Activated CD4-positive, alpha-beta T cell treated with anti-CD3 and anti-CD28 coated beads, Interleukin-2, amount 10 ng/mL, durations not matched to agents 7 days and 5 days (primary cell): ENCODE measurements at places on chromosomes 3 and 15. TPM values are rescaled to one million over a fixed set of nuclear protein-coding genes. Genes with fewer than 3 reads are reported as not detected.

DNA sequence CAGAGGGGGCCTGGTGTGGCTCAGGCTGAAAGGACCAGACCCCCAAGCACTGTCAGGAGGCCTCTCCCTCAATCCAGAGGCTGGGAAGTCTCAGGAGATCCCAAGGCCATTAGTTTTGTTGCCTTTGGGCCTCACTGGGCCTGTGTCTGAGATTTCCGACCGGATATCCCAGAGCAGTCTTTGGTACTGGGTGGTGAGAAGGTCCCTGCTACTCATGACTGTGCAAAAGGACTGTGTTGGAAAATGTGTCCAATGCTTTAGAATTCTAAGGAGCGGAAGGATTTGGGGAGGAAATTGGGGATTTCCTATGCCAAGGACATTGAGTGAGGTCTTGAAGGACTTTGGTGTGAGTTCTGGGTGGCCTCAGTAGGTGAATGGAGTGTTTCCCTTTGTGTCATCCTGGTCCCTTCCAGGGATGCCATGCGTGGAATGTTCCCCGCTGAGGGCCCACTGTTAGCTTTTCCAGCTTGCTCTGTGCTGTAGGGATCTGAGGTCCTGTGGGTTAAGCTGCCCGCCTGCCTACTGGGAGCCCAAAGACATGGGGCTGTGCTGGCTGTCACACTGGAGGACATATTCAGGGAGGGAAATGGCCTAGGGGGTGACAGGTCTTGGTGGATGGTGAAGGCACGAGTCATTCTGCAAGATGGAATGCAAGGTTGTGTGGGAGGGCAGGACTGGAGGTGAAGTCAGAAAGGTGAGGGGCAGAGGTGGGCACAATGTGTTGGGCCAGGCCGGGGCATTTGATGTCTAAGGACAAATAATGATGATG is 16.4 kb downstream of the SMAD6 start:
- H3K27me3 ChIP-seq, result peaks cover 12% of the 10 kb centered on the region
- H3K27ac ChIP-seq, result no peak overlapping the region
- DNase-seq, result no peak

- DNase-seq, result no peak
- no peak overlapping the region for H3K27ac ChIP-seq
- H3K27me3 ChIP-seq, result peaks cover 8% of the 10 kb centered on the region
- H3K4me3 ChIP-seq, result no peak overlapping the region
- H3K36me3 ChIP-seq, result no peaks in the 10 kb centered on the region
These were observed 353.9 kb upstream of the ROPN1 start for GRCh38 chr3:124345845-124346244.

DNA sequence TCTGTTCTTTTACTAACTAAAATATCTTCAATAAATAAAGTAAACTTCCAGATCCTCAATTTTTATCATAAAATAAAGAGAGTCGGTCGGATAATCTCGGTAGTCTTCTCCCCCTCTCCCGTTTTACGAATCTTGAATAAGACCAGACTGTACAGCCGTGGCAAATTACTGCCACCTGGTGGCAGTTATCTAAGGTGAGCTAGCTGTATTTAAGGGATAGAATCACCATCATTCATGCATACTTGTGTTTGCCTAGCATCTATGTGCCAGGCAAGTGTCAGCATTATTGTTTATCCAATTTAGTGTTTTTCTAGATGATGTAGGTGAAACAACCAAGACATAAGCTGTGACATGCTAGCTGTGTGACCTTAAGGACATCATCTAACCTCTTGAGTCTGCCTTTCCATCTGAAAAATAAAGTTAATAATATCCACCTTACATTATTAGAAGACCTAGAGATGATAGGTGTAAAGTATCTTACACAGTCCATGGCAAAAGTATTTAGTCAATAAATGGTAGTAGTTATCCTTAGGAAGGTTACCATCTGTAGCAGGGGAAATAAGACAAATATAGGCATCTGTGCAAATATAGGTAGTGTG is 21.3 kb downstream of the DUT start:
- no peaks in the 10 kb centered on the region for H3K36me3 ChIP-seq
- H3K27me3 ChIP-seq, result peaks cover 7% of the 10 kb centered on the region
- H3K4me3 ChIP-seq, result no peak overlapping the region
- DNase-seq, result peak; percentile 68

- no peak for DNase-seq
- peaks cover 28% of the 10 kb centered on the region for H3K4me1 ChIP-seq
- H3K4me3 ChIP-seq, result no peak overlapping the region
- no peaks in the 10 kb centered on the region for H3K27me3 ChIP-seq
- peaks cover 2% of the 10 kb centered on the region for H3K36me3 ChIP-seq
These were observed 24.4 kb upstream of the RAP2B start for GRCh38 chr3:153137626-153138025.

DNA sequence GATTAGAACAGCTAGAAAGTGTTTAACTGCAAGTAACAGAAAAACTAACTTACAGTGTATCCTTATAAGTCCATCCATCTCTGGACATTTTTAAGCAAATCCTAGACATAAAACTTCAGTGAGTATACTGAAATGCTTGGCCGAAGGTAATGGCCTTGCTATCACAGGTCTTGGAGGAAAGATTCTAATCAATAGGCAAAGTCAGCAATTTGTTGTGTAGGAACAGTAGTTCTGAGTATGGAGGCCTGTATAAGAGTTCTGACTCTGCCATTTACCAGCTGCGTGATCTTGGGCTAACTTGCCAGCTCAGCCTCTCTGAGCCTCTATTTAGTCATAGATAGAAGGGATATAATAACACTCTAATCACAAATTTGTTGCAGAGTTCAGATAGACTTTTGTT is 328.1 kb downstream of the IL20RB start:
- no peak for DNase-seq
- H3K27ac ChIP-seq, result no peak overlapping the region
- peaks cover 2% of the 10 kb centered on the region for H3K27me3 ChIP-seq
- no peaks in the 10 kb centered on the region for H3K36me3 ChIP-seq
- H3K4me3 ChIP-seq, result no peak overlapping the region

DNA sequence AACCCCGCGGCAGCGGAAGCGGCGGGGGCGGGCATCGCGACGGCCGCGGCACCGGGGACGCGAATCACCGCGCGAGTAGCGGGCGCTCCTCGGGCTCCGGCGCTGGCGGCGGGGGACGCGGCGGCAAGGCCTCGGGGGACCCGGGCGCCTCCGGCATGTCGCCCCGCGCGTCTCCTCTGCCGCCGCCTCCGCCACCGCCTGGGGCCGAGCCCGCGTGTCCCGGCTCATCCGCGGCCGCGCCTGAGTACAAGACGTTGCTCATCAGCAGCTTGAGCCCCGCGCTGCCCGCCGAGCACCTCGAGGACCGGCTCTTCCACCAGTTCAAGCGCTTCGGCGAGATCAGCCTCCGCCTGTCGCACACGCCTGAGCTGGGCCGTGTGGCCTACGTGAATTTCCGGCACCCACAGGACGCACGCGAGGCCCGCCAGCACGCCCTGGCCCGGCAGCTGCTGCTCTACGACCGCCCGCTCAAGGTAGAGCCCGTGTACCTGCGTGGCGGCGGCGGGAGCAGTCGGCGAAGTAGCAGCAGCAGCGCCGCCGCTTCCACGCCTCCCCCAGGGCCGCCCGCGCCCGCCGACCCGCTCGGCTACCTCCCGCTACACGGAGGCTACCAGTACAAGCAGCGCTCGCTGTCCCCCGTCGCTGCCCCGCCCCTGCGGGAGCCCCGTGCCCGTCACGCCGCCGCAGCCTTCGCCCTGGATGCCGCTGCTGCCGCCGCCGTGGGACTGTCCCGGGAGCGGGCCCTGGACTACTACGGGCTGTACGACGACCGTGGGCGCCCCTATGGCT is 675 bp downstream of the RBM15B start:
- DNase-seq, result peak; percentile 54
- H3K4me3 ChIP-seq, result peak overlapping the region; percentile 83
- peaks cover 77% of the 10 kb centered on the region for H3K4me1 ChIP-seq
- H3K36me3 ChIP-seq, result peaks cover 49% of the 10 kb centered on the region

DNA sequence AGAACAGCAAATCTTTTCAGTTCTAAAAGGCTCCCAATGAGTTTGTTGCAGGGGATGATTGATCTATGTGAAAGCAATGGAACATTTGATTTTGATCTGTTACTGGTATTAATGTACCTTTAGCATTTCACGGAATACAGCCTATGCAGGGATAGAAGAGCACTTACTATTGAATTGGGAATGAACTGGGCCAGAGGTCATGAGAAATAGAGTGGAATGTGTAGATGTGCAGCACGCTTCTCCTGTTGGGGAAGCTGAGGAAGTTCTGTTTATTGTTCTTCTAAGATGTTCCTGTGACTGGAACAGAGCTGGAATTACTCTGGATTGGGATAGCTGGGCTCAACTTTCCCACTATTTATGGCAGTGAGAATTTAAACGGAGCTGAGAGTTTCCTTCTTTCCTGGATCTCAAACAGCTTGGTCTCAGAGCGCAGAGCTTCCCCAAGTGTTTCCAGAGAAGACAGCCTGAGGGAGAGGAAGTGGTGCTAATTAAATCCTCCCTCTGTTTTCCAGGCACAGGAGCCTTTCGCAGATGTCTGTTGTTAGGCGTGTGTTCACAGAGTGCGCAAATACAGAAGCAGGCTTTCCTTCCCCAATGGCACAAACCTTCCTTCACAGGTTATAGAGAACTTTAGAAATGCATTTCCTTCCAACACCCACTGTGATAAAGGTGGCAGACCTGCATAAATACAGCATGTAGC is 32.5 kb downstream of the TPRG1 start:
- no peaks in the 10 kb centered on the region for H3K36me3 ChIP-seq
- DNase-seq, result no peak
- no peaks in the 10 kb centered on the region for H3K4me1 ChIP-seq
- no peak overlapping the region for H3K27ac ChIP-seq

DNA sequence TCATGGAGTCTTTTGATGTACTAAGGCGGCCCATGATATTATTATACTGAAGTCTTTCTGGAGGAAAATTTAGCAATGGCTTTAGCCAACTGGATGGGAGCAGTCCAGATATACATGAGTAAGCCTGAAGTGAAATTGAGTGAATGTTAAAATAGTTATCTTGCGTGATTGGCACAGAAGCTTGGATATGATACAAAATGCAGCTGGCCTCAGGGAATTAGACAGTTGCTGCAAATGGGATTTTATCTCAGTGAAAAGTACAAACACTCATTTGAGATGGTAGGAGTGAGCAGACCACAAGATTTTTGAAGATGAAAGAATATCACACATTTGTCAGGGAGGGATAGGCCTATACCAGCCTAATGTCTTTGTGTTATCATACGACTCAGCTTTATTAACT is 8.9 kb downstream of the LMOD3 start:
- no peak for DNase-seq
- H3K4me3 ChIP-seq, result no peak overlapping the region
- H3K27me3 ChIP-seq, result no peaks in the 10 kb centered on the region
- H3K27ac ChIP-seq, result no peak overlapping the region
- no peaks in the 10 kb centered on the region for H3K4me1 ChIP-seq

GRCh38 chr3:33926998-33927605 is 128.7 kb downstream of the PDCD6IP start:
- no peak for DNase-seq
- no peak overlapping the region for H3K4me3 ChIP-seq
- peaks cover 3% of the 10 kb centered on the region for H3K27me3 ChIP-seq
- H3K4me1 ChIP-seq, result no peaks in the 10 kb centered on the region
- H3K27ac ChIP-seq, result no peak overlapping the region

GRCh38 chr3:106144030-106144429 is 275.2 kb upstream of the CBLB start:
- H3K36me3 ChIP-seq, result peaks cover 16% of the 10 kb centered on the region
- no peaks in the 10 kb centered on the region for H3K27me3 ChIP-seq
- no peak overlapping the region for H3K4me3 ChIP-seq
- no peak for DNase-seq
- no peak overlapping the region for H3K27ac ChIP-seq

DNA sequence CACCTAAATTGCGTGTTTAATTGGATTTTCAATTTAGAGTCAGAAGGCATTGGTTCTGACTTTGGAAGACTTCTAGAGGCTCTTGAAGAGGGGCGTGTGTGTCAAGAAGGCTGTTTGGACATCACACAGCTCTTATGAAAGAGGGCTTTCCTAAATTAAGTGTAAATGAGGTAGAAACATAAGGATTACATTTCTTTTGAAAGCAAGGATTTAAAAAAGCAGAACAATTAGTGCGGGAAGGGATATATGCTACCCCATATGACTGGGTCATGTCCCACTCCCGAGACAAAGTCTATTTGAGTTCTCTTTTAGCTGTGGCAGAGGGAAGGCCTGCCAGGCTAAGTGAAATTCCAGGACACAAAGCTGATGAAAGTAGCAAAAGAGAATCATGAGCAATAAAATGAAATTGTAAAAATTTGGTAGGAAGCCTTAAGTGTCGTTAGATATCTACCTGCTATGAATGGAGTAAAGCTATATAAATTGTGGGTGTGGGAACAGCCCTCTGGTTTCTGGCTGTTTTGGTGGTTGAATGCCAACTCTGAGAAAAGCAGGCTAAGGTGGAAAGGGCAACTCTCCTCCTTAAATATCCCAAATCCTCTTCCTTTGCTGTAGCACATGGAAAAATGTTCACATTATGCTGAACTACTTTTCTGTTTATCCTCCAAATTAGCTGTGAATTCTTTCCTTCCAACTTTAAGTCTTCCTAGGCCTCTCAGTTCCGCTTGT is 100.6 kb upstream of the TSC22D2 start:
- H3K4me3 ChIP-seq, result no peak overlapping the region
- DNase-seq, result no peak
- H3K4me1 ChIP-seq, result no peaks in the 10 kb centered on the region
- H3K36me3 ChIP-seq, result no peaks in the 10 kb centered on the region
- H3K27ac ChIP-seq, result no peak overlapping the region
- H3K27me3 ChIP-seq, result peaks cover 26% of the 10 kb centered on the region

- H3K27ac ChIP-seq, result no peak overlapping the region
- H3K27me3 ChIP-seq, result no peaks in the 10 kb centered on the region
- no peak overlapping the region for H3K4me3 ChIP-seq
- H3K36me3 ChIP-seq, result no peaks in the 10 kb centered on the region
- H3K4me1 ChIP-seq, result no peaks in the 10 kb centered on the region
These were observed 187.7 kb downstream of the THSD4 start for GRCh38 chr15:71302861-71303410.

GRCh38 chr15:52224211-52224610 is 33.0 kb upstream of the GNB5 start:
- no peak overlapping the region for H3K4me3 ChIP-seq
- no peak for DNase-seq
- H3K27me3 ChIP-seq, result no peaks in the 10 kb centered on the region
- peaks cover 9% of the 10 kb centered on the region for H3K36me3 ChIP-seq

- H3K27ac ChIP-seq, result no peak overlapping the region
- no peaks in the 10 kb centered on the region for H3K27me3 ChIP-seq
- H3K4me3 ChIP-seq, result no peak overlapping the region
- H3K4me1 ChIP-seq, result peaks cover 12% of the 10 kb centered on the region
- no peak for DNase-seq
- no peaks in the 10 kb centered on the region for H3K36me3 ChIP-seq
These were observed 9.8 kb upstream of the EPHB3 start for GRCh38 chr3:184551614-184552256.

IGDCC3 gene
- not detected for total RNA-seq

COMMD2 gene
- 30.9 TPM for total RNA-seq

ACAN gene
- not detected for total RNA-seq

C2CD4A gene
- total RNA-seq, result not detected

CRABP1 gene
- total RNA-seq, result not detected

LNP1 gene
- total RNA-seq, result 1.2 TPM
